Activated CD4-positive, alpha-beta T cell treated with anti-CD3 and anti-CD28 coated beads for 1 hour (primary cell): ENCODE measurements at places on chromosomes 7 and 10.

- DNase-seq, result no peak
Measured at GRCh38 chr10:132232023-132232951, 45.5 kb downstream of the DPYSL4 start.

- DNase-seq, result no peak
Measured at GRCh38 chr10:50452603-50453002, 171.2 kb downstream of the SGMS1 start.

- no peak for DNase-seq
Measured at GRCh38 chr10:132900211-132900756, 42.1 kb downstream of the CFAP46 start.

DNA sequence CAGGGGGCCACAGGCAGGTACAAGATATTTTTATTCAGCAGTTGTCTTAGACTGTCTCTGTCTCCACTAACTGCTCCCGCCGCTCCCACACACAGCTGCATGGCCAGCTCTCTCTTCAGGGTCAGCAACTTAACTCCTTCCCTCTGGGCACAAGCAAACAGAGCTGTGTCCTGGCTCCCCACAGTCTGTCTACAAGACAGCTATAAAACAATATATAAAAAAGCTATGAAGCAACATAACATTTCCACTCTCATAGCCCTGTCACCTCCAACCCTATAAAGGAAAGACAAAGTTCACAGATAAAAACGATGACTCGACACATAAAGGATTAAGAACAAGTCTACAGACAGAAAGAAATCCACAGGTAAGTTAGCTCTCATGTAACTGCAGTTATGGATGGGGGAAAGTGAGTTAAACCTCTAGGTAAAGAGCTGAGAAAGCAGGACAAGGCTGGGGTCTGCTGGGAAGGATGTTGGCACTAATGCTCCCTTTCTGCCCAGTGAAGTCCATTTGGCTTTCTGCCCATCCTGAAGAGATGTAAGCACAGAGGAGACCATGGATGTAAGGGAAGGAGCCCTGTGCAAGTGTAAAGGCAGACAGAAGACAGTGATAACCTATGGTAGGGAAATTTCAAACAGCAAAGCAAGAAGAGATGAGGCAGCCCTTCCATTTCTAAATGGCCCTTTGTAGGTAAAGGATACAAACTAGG is 27.0 kb downstream of the RAPGEF5 start:
- DNase-seq, result no peak
